ENCODE measurements at places on chromosomes 4 and X.

DNA sequence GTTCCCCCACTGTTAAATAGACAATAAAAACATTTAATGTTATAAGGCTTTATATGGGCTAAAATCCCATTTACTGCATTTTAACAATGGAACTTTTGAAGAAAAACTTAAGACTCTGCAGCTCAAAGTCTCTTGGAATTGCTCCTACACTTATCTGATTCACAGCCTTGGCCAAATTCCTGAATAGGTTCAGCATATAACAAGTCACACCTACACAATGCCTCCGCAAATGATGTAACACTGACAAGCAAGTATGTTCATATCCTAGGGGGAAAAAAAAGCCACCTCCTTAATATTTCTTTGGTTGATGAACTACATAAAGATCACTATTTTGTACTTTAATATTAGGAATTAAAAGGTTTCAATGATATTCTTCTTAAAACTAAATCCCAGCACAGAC, 34.5 kb downstream of the RPS6KA6 start:
- DNase-seq, result no peak

- DNase-seq, result no peak
Observed at GRCh38 chr4:12993923-12994322, 490.2 kb downstream of the RAB28 start.

GRCh38 chr4:25525896-25526295, 129.8 kb upstream of the SLC34A2 start:
- DNase-seq, result no peak

GRCh38 chr4:123408471-123409084, 12.0 kb downstream of the SPRY1 start:
- DNase-seq, result no peak

- no peak for DNase-seq
Observed at GRCh38 chr4:147361726-147362125, 119.2 kb upstream of the EDNRA start.

DNA sequence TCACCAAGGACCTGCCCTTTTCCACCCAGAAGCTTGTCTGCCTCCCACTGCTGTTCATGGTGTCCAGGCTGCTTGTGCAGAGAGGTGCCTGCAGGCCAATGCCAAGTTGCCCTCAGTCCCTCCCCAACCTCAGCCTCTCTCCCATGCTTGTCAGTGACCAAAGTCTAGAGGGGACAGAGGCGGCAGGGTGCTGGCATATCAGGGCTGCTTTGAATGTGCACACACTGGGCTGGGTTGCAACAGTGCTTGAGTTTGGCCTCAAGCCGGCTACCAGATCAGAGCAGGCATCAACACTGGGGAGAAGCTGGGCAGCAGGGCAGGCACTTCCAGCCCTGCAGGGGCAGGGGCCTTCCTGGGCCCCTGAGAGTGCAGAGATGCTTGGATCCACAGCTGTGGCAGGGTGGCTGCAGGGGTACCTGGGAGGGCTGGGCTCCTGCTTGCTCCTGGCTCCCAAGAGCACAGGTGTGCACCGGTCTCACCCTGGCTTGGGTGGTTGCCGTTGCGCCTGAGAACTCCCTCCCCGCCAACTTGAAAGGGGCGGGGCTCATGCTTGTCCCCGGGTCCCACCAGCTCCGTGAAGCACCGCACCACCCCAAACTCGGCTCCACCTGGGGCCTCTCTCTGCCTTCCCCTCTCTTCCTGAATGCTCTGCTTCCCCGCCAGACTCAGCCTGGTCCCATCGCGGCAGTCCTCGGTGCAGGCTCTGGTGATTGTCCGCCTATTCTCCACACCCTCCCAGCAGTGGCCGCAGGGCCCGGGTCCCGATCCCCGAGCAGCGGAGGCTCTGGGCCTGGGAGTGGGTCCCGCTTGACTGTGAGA, 1681.9 kb upstream of the ADGRL3 start:
- DNase-seq, result no peak

DNA sequence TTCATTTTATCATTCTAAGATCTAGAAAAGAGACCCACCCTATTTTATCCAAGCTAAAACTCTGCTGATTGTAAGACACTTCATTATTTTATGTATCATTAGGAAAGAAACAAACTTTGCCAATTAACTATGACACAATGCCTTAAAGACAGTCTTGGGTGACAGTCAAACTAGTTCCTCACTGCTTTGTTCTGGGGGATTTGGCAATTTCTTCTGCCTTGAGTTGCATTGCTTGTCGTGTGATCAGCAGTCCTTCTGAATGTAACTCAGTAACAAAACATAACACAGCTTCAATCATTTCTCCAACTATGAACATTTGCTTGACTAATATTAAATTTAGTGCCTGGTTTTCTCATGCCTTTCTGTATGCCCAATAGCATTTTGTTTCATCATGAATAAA, 577.9 kb upstream of the DIPK2B start:
- no peak for DNase-seq

DNA sequence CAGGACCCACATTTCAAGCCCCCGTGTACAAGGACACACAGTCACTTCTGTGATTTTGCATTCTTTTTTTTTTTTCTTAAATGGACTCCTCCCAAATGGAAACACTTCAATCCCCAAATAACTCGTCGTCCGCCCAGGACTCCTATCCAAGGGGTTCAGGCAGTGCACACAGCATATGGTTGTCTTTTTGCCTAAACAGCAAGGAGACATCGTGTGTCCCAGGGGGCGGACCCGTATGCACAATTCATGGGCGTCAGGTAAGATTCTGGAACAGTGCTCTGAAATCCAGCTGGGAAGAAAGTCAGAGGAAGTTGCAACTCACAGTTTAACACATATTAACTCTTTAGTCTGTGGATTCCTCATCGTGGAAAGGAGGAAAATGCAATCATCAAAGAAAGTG, 231.3 kb downstream of the SHOX start:
- no peak for DNase-seq

- DNase-seq, result no peak
Observed at GRCh38 chrX:11257711-11258110, 35.5 kb upstream of the AMELX start.

DNA sequence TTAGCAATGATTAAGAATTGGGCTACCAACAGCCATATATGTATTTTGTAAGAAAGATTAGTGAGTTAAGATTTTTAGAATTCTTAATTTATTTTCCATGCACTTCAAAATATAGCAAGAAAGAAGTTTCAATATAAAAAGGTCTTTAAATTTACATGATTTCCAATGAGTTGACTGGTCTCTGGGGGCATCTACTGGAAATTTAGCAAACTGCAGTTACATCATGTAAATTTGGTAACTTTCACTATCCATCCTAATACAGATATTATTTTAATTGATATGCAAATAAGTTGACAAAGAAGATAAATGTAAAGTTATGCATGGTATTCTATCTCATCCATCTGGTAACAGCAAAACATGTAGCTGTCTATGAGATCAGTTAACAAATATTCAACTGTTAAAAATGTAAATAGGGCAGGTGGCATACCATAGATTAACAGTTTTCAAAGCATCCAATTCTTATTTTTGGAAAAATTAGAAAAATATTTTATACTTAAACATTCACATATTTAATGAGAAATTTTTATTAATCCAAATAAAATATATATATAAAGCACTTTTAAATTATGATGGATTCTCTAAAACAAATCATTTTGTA, 29.1 kb downstream of the TTC29 start:
- peak; percentile 12 for DNase-seq

DNA sequence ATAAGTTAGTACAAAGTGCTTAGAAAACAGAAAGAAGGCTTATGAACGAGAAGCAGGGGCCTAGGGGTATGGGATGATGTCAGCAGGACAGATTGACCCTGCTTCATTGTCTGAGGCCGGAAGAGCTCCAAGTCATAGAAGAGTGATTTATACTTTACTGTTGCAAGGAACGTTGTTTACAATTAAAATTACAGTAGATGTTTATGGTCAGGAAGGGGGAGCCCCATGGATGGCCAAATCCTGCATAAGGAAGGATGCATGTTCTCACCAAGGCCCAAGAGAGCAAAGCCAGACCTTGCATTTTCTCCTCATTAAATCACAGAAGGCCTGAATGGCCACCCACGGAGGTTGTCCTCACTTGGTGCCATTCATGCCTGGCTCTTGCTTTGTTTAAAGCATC, 115.3 kb downstream of the LDB2 start:
- no peak for DNase-seq

DNA sequence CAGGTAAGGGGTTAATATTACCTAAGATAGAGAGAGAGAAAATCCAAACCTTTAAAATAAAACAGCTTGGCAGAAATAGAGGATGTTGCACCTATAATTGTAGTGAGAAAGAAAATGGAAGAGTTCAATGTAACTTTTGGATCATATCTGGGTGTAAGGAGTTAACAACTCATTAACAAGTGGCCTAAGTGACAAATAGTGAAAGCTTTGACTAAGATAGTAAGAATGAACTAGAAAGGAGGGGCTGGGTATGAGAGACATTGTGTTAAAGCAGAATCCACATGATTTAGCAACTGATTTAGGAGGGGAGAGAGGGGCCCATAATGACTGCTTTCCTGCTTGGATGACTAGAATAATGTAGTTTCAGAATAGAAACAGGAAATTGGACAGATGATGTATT, 761.0 kb downstream of the IL1RAPL1 start:
- DNase-seq, result no peak

DNA sequence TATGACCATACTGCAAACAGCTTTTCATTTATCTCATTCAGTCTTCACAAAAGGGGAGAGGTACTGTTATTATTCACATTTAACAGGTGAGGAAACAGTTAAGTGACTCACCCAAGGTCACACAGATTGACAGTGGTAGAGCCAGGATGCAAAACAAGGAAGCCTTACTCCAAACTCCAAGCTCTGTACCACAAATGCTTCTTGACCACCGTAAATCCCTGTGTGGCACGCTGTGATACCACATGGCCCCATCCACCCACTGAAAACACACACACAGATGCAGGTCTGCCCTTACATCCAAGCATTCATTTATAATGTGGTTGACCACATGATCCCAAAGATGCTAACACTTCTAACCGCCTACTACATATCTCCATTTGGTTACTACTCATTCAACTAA, 129.5 kb downstream of the TSPAN5 start:
- no peak for DNase-seq

DNA sequence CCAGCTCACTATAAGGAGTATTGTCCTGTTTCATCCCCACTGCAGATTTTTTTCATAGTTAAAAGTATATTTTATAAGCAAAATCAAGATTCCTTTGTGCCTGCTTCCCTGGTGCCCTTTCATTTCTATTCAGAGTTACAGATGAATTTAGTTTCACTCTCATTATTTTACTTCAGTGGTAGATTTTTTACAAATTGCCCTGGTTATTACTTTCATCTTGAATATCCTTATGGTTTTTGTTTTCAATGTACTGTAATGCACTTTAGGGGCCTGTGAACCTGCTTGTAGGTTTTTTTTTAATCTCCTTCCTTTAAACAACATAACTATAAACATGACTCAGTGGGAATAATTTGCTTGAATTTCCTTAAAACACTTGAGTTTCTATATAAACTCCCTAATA, 126.8 kb downstream of the GPR143 start:
- DNase-seq, result no peak

DNA sequence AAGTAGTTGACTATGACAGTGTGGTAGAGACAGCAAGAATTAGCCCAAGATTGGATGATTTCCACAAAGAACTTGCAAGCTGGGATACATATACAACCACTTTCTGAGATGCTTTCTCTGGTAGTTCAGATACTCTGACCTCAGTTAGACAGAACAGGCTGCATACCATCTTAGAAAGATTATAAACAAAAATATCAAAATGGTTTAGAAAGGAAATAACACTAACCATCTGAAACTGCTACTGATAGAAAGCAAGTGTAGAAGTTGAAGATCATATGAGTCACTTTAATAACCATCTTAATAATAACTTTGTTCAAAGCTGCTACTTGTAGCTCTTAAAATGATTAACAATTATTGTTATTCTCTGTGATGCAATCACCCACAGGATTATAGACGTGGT, 255.4 kb upstream of the TTC29 start:
- no peak for DNase-seq

- no peak for DNase-seq
Observed at GRCh38 chr4:37588150-37588549, 98.0 kb downstream of the RELL1 start.

DNA sequence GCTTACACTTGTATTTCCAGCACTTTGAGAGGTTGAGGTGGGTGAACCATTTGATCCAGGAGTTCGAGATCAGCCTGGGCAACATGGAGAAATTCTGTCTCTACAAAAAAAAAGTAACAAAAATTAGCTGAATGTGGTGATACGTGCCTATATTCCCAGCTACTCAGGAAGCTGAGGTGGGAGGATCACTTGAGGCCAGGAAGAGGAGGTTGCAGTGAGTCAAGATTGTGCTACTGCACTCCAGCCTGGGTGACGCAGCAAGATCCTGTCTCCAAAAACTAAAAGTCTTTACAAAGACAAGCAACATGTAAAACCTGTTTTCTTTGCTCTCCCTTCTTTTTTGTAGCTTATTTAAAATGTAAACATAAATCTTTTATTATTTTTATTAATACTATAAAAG, 1156.1 kb downstream of the FAT4 start:
- no peak for DNase-seq

GRCh38 chr4:183591301-183591700, 67.7 kb downstream of the RWDD4 start:
- DNase-seq, result no peak

- no peak for DNase-seq
Observed at GRCh38 chr4:151114338-151114737, 14.9 kb downstream of the RPS3A start.

- no peak for DNase-seq
Observed at GRCh38 chr4:173857828-173858227, 327.8 kb upstream of the HAND2 start.

GRCh38 chrX:48957477-48957826, at the start of gene OTUD5:
Gene OTUD5 (minus strand): TSS chrX:48957607. CDS start chrX:48957570, 37 bp downstream.
- DNase-seq, result no peak

- DNase-seq, result no peak
Observed at GRCh38 chr4:117968606-117969005, 65.7 kb upstream of the NDST3 start.

DNA sequence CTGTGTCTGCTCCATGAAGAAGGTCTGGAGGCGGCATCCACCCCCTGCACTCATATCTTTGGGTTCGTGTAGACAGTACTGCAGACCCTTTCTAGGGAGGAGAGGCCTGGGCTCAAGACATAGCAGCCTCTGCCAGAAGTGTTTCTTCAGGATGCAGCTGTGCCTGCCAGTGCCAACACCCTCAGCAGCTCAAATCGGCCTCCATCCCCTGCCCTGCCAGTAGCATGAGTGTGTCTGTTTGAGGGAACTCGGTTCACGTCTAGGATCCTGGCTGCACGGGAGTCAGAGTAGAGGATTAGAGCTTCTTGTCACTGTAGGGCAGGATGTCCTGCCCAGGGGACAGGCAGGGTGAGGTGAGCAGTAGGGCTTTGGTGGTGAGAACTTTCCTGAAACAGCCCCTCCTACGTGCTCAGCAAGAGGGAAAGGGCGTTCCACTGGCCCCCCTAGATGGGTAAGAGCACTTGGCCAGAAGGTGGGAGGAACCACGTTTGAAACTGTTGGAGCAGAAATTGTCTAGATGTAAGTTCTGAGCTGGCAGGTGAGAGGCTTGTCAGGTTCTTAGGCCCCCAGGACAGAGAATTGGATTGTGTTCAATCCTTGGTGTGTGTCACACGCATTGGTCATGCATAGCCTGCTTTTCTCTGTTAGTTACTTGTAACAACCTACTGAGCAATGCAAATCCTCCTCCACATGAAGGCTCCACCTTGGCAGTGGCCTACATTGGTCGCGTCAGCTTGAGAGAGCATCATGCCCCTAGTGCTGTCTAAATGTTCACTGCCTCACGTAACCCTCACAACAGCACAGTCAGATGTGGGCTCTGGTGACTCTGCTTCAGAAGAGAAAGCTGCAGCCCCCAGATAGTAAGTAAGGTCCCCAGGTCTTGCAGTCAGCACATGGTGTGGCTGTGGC, 25.8 kb upstream of the FAM193A start:
- no peak for DNase-seq
